Right renal cortex interstitium (tissue), 3 donors: ENCODE measurements at places on chromosomes 16 and 17. TPM values are rescaled to one million over a fixed set of nuclear protein-coding genes. Genes with fewer than 3 reads are reported as not detected.

DNAH9 gene
- 13.1 TPM for polyA plus RNA-seq

PIK3R5 gene
- polyA plus RNA-seq, result 1.1 TPM

BMERB1 gene
- polyA plus RNA-seq, result 49.7 TPM

GAST gene
- not detected for polyA plus RNA-seq

CKLF gene
- 46.5 TPM for polyA plus RNA-seq

LRRC46 gene
- 2.4 TPM for polyA plus RNA-seq

TP53TG3D gene
- polyA plus RNA-seq, result 0.89 TPM

NPIPB12 gene
- polyA plus RNA-seq, result 18.4 TPM

RNF43 gene
- polyA plus RNA-seq, result 12.7 TPM

CACNG1 gene
- polyA plus RNA-seq, result not detected

RUNDC3A gene
- 1.2 TPM for polyA plus RNA-seq

ZNF385C gene
- polyA plus RNA-seq, result 4.5 TPM

HS3ST6 gene
- polyA plus RNA-seq, result 0.12 TPM
